ENCODE measurements at places on chromosomes 5 and 9.

DNA sequence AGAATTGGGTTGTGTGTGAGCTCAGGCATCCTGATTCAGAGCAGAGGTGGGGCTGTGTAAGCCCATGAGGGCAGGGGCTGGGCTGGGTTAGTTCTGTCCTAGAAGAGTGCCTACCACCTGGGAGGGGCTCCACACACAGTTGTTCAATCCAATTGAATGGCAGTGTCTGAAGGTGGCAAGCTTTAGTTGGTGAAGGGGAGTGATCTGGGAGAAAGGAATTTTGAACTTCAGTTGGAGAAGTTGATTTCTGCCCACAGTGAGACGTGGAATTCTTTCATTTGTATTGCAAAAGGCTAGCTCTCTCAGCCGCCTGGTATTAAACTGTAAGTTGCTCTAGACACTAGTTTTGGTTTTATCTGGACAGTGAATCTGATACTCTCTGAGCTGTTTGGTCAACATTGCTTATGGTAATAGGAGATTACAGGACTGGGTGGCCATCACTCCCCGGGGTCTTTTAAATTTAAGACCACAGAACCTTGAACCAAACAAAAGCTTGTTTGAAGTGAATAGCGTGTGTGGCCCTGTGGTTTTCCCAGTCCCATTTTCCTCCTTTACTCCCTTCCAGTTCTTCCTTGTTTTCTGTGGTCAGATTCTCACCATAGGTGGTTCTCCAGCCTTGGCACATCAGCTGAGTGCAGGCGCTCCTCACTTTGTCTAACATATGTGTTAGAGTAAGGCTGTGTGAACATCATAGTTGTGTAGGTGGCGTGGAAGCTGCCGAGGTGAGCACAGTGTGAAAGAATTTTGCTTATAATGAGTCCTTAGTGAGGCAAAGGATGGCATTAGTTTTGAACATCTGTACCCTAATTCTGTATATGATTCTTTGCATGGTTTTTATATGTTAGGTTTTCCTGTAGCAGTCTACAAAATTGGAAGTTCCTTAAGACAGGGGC, 78.0 kb downstream of the ARHGAP26 start:
- no peak for DNase-seq

DNA sequence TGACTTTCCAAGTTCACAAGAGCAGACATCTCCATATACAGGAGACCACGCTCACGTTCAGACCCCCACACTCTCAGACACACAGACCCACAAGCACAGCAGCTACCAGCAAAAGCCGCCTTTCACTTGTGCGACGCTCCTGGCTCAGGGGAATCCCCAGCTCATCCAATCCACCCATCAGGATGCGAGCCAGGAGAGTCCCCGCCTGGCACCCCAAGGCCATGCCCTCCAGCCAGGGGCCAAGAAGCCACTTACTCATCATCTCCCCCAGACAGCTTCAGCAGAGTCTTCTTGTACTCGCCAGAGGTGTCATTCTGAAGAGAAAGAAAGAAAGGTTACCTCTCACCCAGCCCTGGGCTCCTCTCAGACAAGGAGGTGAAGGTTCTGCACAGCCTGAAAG, 29.7 kb downstream of the ANXA6 start:
- no peak for DNase-seq

GRCh38 chr5:109691996-109692395, 2.3 kb downstream of the MAN2A1 start:
- no peak for DNase-seq

GRCh38 chr9:114071197-114071795, 6.8 kb downstream of the AMBP start:
- no peak for DNase-seq

DNA sequence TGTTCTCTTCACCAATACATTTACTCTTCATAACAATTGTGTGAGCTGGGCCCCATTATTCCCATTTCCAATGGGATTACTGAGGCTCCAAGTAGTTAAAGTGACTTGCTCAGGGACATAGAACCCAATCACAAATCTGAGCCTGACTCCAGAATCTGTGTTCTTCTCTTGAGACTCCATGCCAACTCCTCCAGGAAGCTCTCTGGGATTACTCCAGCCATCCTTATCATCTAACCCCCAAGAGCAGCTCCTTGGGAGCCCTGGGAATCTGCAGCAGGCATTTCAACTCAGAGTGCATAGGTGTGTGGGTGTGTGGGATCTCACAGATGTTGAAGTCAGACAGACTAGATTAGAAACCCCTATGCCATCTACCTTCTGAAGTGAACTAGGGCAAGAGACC, 131.4 kb upstream of the BOD1 start:
- no peak for DNase-seq

GRCh38 chr5:146321571-146321970, 17.1 kb upstream of the POU4F3 start:
- no peak for DNase-seq

DNA sequence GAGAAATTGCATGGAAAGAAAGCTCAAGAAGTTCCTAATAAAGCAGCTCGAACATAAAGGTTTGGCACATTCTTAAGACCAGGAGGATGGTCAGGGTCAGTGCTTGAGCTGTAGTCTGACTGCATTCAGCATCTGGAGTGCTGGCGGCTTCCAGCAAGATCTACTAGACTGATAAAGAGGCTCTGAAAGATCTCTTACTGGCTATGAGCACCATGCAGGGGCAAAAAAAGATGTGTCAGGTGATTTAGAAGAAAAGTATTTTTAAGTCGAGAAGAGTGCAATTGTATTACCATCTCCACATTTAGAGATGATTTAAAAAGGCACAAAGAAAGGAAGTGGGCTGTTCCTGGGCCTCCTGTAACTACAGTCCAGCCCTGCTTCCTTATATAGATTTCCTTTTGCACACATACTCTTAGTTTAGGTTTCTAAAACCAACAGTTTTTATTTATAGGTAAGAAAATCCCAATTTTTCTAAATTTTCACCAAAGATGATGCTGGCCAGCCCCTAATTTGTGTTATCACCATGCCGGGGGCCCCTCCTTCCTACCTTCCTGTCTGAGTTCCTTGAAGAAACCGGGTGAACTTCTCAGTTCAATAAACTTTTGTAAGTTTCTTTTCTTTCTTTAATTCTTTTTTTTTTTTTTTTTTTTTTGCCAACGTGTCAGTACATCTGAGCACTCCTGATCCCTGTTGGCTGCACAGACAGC, 65.9 kb upstream of the PLPP1 start:
- no peak for DNase-seq

GRCh38 chr5:35136386-35136785, 88.6 kb upstream of the AGXT2 start:
- no peak for DNase-seq

DNA sequence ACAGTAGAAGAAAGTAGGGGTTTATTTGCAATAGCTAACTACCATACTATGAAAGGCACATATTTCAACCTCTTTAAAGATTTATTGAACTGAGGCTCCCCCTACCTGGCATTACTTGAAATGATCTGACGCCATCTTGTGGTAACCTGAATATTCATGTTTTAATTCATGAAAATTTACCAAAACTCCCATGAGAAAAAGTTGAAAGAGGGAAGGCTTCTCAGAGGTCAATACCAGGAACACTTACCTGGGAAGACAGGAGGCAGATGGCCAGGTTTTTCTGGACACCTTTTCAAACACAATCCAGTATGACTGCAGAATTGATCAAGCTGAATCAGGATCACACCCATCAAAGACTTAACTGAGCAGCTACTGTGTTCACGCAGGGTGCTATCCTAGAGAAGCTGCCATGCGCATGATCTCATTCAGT, 9.4 kb downstream of the PRELID2 start:
- no peak for DNase-seq

DNA sequence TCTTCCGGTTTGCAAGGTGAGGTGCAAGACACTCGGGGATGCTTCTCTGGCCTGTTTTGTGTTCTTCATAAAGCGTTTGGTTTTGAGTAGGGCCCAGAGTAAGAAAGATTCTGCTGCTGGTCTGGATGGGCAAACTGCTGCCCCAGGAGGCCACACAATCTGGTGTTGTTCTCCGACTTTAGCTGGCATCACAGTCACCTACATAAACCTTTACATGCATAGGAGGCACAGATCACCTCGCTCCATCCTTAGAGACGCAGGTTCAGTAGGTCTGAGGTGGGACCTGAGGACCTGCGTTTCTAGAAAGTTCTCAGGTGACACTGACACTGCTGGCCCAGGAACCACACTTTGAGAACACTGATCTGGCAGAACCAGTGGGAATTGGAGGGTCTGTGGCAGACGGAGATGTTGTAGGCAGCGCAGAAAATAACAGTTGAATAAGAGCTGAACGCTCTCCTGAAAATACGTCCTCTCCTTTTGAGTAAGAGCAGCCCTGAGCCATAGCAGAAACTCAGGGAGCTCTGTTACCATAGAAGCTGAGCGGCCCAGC, 3.9 kb upstream of the SLC6A3 start:
- no peak for DNase-seq

DNA sequence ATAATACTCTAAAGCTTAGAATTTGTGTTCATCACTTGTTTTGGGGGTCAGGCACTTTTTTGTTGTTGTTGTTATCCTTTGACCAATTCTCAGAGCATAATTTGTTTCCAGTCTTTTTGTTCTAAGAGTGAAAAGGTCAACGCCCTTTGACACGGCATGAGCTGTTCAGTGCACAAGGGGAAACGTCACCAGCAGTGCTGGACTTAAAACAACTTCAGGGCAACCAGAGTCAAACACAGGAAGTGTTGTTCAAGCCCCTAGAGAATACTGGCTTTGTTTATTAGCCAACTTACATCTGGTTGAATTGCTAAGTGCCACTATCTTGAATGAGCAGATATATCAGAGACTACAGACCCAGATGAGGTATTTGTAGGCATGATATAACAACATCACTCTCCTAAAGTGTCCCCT, 368.9 kb downstream of the TMEM161B start:
- DNase-seq, result no peak

GRCh38 chr5:144333336-144333920, 162.8 kb downstream of the KCTD16 start:
- no peak for DNase-seq

All from stimulated activated CD4-positive, alpha-beta T cell treated with anti-CD3 and anti-CD28 coated beads, Interleukin-1b, Interleukin-23, amount 100 ng/mL, for 24 hours (primary cell).